ENCODE measurements at places on chromosomes 11 and 22.

DNA sequence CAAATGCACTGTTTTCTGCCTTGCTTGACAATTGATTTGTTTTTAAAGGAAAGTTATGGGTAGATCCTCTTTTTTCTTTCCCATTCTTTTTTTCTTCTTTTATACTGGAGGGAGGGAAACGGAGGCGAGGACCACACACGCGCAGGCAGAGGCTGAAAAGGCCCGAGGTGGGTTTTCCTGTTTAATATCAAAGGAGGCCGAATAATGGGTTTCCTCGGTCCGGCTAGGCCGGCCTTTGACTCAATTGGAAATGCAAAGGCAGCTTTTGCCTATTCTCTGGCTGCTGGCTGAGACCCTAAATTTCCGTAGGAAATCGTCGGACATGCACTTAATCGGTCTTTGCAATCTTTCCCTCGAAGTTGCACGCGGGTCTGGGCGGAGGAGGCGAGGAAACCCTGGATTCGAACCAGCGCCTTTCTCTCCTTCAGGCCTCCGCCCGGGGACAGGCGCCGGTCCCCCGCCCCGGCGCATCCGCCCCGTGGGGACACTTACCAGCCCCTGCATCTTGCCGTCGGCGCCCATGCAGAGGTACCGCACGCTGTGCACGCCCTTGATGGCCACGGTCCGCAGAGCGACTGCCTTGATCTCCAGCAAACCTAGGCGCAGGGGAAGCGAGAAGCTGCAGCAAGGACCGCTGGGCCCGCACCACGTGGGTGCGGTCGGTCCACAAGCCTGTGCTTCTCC is 911 bp downstream of the FGF19 start:
- DNase-seq: no peak

GRCh38 chr22:37959231-37959825 is 5.8 kb downstream of the POLR2F start:
- DNase-seq: no peak

GRCh38 chr11:84398017-84398626 is 1112.0 kb upstream of the CCDC90B start:
- no peak for DNase-seq

DNA sequence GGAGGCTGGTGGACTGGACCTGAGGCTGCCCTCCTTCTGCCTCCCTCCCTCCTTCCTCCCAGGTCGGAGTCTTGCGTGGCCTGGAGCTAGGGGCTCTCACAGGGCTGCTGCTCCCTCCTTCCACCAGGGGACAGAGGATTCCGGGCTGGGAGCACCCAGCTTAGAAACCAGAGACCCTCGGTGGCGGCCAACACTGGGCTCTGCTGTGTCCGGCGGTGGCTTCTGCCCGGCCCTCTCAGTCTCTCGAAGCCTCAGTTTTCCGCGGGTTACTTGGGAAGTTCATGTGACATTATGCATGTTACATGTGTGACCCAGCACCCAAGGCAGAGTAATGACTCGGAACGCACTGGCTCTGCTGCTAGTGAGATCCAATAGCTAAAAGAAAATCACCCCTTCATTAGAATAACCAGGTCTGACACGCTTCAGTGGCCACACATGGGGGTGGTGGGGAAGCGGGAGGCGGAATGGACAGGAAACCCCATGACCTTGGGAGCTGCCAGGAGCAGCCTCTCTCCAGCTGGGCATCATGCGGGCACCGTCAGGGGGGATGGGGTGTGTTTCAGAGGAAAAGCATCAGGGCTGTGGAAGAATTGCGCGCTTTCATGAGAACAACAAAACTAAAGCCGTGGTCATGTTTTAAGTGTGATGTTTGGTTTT is 5.9 kb upstream of the MRGPRG start:
- DNase-seq: no peak

DNA sequence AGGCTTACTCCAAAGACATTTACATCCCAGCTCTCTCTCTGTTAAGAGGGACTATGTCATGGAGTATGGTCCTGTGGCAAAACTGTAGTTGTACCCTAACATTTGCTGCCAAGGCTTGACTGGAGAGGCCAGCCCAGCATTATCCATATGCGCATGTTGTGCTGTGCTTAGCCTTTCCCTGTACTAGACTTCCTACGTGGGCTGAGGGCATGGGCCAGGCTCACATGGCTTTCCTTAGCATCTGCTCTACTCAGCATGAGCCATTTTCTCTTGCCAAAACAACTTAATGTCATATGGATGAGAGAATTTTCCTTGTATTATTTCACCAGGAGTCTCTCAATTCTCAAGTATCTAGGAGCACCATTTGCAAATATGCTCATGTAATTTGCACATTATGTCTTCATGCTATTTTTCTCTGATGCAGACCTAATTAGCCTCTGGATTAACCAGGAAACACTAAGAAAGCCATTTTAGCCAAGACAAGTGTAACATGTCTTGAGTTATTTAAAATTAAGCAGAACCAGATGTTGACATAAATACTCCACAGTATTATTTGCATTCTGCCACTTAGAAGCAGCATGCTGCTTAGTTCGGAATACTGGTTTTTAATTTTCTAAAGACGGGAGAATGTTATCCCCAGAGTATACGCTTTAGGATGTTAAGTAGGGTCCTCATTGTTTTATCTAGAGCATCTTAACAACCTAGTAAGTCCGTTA is 71.7 kb upstream of the FAR1 start:
- no peak for DNase-seq

DNA sequence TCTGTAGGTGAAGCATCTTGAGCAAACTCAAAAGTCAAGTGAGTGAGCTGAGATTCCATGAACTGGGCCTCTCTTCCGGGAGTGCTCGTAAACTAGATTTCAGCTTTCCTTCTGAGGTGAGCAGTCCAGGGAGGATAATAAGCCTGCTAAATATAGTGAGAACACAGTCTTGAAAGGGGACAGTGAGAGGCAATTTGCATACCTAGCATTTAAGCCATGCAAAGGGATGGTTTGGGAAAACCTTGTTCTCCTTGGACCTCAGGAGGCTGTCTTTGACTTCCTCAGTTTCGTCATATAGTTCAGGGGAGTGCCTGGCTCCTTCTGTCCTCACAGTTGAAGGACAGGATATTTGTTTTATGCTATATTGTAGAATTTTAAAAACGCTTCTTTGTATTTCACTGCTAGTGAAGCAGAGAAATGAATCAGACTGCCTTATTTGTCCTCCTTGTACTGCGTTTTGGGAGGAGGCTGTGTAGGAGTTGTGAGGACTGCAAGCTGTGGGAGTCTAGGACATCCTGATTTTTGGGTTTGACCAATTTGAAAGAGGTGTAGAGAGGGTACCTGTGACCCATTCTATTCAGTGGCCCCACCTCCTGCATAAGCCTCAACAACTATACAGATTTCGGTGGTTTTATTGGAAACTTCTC is 11.0 kb upstream of the SORL1-AS1 start:
- no peak for DNase-seq
